Breast epithelium (tissue), 4 donors: ENCODE measurements at places on chromosomes 7 and 10.

GRCh38 chr7:118872568-118872967 is 648.1 kb downstream of the ANKRD7 start:
- no peak for DNase-seq

- no peak for DNase-seq
Observed at GRCh38 chr10:17652585-17652984, 8.6 kb downstream of the STAM start.

GRCh38 chr7:17608114-17608833 is 309.8 kb downstream of the AHR start:
- DNase-seq: no peak

- DNase-seq: no peak
Observed at GRCh38 chr7:116862951-116863670, 724 bp downstream of the CAPZA2 start.

DNA sequence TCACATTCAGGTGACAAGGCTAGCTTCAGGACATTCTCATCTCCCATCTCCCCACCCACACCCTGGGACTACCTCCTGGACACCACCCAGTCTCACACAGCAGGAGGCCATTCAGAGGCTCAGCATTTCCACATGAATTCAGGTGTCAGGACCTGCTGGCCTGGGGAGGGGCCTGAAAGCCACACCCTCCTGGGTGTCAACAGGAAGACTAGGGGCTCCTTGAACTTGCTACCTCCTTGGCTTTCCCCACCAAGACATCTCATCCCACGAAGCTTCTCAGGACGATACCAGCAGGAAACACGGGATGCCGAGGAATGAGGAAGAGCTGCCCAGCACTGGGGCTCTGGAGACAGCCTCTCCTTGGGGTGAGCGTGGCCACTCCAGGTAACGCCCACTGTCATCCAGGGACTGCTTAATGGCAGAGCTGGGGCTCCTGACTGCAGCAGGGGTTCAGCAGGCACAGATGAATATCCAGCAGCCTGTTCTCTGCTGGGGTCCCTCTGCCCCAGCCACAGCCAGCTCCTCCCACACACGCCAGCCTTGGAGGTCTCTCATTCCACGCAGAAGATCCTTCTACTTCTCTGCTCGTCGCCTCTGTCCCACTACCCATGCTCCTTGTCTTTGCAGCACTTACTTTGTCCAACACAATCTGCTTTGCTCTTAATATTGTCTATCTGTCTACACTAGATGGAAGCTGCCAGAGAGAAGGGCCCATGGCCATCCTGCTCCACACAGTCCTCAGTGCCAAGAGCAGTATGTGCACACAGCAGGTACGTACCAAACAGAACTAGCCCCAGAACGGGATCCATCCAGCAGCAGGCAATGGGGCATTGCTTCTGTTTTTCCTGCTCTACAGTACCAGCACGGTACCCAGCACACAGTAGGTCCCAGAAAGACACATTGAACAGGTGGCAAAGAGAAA is 88.7 kb downstream of the FAM53B start:
- no peak for DNase-seq

DNA sequence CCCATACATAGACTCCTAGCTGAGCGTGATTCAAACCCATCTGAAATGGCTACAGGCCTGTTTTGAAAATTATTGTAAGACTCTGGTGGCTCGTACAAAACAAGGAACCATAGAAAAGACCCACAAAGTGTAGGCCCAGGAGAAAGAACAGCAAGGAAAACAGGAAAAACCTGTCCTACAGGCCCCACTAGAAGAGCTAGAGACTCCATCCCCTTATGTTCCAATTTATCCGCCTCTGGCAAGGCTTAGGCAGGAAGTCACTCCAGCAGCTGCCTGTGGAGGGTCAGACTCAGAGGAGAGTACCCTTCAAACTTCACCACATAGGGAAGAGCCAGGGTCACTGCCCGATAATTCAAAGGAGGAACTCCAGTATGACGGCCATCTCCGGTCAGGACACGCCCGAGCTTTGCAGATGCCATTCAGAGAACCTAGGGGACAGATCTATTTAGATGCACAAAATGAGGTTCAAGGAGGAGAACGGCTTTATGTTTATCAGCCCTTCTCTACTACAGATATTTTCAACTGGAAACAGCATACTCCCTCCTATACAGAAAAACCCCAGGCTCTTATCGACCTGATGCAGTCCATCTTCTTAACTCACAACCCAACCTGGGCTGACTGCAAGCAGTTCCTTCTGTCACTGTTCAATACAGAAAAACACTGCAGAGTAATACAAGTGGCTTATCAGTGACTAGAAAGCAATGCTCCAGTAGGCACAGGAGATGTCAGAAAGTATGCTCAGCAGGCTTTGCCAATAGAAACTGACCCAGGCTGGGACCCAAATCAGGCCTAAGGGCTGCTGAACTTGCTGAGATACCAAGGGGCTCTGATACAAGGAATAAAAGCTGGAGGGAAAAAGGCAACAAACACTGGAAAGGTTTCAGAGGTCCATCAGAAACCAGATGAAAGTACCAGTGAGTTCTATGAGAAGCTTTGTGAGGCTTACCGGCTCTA is 8.6 kb upstream of the ZNF33B start:
- no peak for DNase-seq
